ENCODE measurements at places on chromosomes 1 and 21. TPM values are rescaled to one million over a fixed set of nuclear protein-coding genes. Genes with fewer than 3 reads are reported as not detected.

GRCh38 chr1:157439302-157439954 lies 112.9 kb downstream of the FCRL5 start:
- H3K4me3 ChIP-seq = no peak overlapping the region
- no peaks in the 10 kb centered on the region for H3K36me3 ChIP-seq
- H3K27ac ChIP-seq = no peak overlapping the region
- H3K4me1 ChIP-seq = no peaks in the 10 kb centered on the region
- peaks cover 7% of the 10 kb centered on the region for H3K27me3 ChIP-seq

DNA sequence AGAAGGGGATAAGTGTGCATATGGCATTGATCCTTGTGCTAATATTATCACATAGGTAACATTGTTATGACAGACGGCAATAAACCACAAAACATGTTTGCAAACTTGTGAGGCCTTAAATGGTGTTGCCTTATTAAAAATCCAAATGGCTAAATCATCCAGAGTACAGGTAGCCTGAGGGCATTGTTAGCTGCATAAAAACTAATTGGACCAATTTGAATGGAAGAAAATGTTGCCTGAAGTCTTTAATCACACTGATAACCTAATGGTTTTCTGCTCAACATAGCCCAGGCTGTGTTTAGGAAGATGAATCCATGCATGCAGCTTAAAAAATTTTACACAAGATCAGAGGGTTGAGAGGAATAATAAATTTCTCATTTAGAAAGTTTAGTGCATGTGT lies 19.4 kb upstream of the LRRC53 start:
- no peak overlapping the region for H3K27ac ChIP-seq
- no peak for DNase-seq
- H3K27me3 ChIP-seq = peaks cover 2% of the 10 kb centered on the region
- H3K4me1 ChIP-seq = no peaks in the 10 kb centered on the region
- H3K36me3 ChIP-seq = no peaks in the 10 kb centered on the region

GRCh38 chr1:222109836-222110235 lies 367.9 kb upstream of the DUSP10 start:
- H3K4me1 ChIP-seq = no peaks in the 10 kb centered on the region
- no peak overlapping the region for H3K27ac ChIP-seq
- H3K36me3 ChIP-seq = no peaks in the 10 kb centered on the region
- H3K4me3 ChIP-seq = no peak overlapping the region

DNA sequence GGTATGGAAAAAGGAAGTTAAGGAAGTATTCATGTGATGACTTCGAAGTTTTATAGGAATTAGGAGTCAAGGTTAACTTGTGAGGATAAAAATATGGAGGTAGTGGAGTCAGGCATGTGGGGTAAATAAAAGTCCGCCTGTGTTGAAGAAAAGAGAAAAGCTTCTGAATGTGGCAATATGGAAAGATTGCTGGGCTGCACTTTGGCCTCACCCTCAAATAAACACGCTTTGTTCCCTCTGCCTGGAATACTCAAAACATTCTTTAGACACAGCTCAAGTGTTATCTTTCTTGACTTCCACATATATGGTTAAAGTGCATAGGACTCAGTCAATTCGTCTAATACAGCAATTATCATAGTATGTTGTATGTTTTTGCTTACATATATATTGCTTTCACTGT lies 137.7 kb downstream of the PLA2G4A start:
- H3K4me3 ChIP-seq = no peak overlapping the region
- DNase-seq = no peak
- H3K4me1 ChIP-seq = no peaks in the 10 kb centered on the region

GRCh38 chr21:43192501-43193081 lies 23.8 kb downstream of the CRYAA start:
- H3K4me3 ChIP-seq = no peak overlapping the region
- H3K4me1 ChIP-seq = peaks cover 41% of the 10 kb centered on the region
- H3K27ac ChIP-seq = peak overlapping the region; percentile 21
- H3K27me3 ChIP-seq = peaks cover 8% of the 10 kb centered on the region
- DNase-seq = peak; percentile 15

Gene RHBDL2
- total RNA-seq = not detected

DNA sequence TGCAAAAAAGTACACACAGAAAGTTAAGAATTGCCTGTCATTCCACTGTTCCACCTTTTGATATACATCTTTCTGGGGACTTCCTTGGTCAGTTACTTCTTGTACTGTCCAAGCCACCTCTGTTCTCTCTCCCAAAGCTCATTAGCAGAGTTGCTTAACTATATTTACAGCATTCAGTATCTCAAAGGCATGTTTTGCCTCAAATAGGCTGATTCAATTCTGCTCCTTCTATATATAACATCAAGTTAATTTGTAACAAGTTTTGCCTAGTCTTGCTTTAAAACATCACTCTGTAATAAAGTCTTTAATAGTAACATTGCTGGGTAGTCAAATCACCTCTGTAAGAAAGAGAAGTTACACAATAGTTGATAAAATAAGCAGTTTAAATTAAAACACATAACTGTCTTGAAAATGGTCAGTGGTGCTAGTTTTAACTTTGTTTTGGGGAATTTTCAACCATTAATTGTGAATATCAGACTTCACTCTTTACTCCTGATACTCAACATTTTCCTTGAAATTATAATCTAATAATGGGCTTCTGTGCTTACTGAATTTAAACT lies 35.7 kb downstream of the EDARADD start:
- H3K4me3 ChIP-seq = no peak overlapping the region
- H3K36me3 ChIP-seq = no peaks in the 10 kb centered on the region
- no peaks in the 10 kb centered on the region for H3K4me1 ChIP-seq
- no peak for DNase-seq
- H3K27ac ChIP-seq = no peak overlapping the region

DNA sequence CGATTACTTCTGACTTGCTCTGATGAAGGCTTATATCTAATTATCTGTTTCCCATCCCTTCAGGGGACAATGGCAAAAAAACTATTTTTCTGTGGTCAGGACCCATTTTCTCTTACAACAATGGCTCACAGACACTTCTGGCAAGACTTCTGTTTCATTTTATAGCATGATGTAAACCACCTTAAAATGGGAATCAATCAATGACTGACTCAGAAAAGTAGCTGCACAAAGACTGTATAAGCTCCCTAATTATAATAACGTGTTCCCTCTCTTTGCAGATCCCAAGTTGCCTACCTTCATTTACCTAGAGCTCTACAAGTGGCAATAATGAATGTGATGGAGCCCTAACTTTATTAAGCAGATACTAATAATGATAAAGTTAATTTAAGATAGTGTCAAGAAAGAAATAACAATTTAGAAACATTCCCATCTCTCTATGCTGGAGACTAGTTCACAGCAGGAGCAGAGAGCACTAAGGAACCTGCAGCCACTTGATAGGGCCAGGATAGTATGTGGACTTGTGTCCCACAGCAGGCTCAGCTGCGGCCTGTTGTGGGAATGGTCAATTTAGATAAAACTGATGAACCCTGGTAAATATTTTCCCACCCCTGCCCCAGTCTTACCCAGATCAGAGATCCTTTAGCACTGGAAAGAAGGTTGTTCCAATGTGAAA lies 538 bp downstream of the GBP2 start:
- DNase-seq = no peak
- peak overlapping the region; percentile 100 for H3K4me3 ChIP-seq
- peaks cover 50% of the 10 kb centered on the region for H3K4me1 ChIP-seq
- peaks cover 28% of the 10 kb centered on the region for H3K36me3 ChIP-seq
- H3K27me3 ChIP-seq = no peaks in the 10 kb centered on the region

GRCh38 chr1:63918418-63918945 lies 144.7 kb downstream of the ROR1 start:
- H3K4me1 ChIP-seq = peaks cover 2% of the 10 kb centered on the region
- no peak overlapping the region for H3K27ac ChIP-seq
- no peaks in the 10 kb centered on the region for H3K36me3 ChIP-seq
- H3K27me3 ChIP-seq = peaks cover 6% of the 10 kb centered on the region
- H3K4me3 ChIP-seq = no peak overlapping the region

GRCh38 chr1:109898842-109899241 lies 11.8 kb upstream of the CSF1 start:
- peaks cover 16% of the 10 kb centered on the region for H3K4me1 ChIP-seq
- H3K36me3 ChIP-seq = peaks cover 4% of the 10 kb centered on the region
- no peaks in the 10 kb centered on the region for H3K27me3 ChIP-seq
- no peak for DNase-seq

GRCh38 chr1:93078638-93078985 lies 471 bp upstream of the MTF2 start:
- H3K27me3 ChIP-seq = no peaks in the 10 kb centered on the region
- peak overlapping the region; percentile 97 for H3K27ac ChIP-seq
- H3K4me1 ChIP-seq = peaks cover 27% of the 10 kb centered on the region
- peaks cover 14% of the 10 kb centered on the region for H3K36me3 ChIP-seq

GRCh38 chr1:20278692-20279130 lies 12.0 kb upstream of the VWA5B1 start:
- no peaks in the 10 kb centered on the region for H3K36me3 ChIP-seq
- H3K27me3 ChIP-seq = peaks cover 29% of the 10 kb centered on the region
- no peaks in the 10 kb centered on the region for H3K4me1 ChIP-seq
- no peak for DNase-seq
- no peak overlapping the region for H3K4me3 ChIP-seq

Gene RUNX3
- 172 TPM for total RNA-seq

DNA sequence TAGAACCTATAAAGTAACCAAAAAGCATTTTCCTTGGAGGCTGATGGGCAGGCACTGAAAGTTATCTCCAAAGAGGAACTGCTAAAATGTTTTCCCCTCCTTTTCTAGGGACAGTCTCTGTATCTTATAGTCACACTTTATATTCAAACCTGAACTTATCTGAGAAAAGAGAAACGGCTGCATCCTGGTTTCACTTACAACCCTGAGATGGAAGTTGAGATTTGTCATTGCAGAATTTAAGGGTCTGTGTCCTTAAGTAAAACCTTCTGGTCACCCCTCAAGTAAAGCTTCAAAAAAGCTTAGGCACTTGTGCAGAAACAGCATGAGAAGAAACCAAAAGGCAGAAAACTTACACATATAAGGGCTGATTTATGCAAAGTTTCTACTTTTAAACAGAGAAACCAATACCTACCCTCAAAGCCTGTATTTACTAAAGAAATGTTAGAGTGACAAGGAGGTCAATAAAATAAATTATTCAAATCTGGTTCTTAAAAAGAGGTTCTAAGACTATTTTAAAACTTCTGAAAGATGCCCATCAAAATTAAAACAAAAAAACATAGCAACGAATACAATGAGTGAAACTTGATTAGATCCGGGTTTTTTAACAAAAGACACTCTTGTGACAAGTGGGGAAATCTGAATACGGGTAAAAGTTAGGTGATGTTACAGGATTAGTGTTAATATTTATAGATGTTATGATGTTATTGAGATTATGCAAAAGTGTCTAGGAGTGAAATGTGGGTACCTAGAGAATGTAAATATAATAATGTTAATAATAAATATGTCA lies 9.9 kb downstream of the CD58 start:
- peaks cover 41% of the 10 kb centered on the region for H3K4me1 ChIP-seq
- no peaks in the 10 kb centered on the region for H3K27me3 ChIP-seq
- DNase-seq = no peak

Gene PIK3R3
- total RNA-seq = 3.4 TPM

- no peak for DNase-seq
- peaks cover 20% of the 10 kb centered on the region for H3K36me3 ChIP-seq
- H3K27me3 ChIP-seq = peaks cover 6% of the 10 kb centered on the region
- peaks cover 2% of the 10 kb centered on the region for H3K4me1 ChIP-seq
- H3K27ac ChIP-seq = no peak overlapping the region
Observed at GRCh38 chr1:78088015-78088414, 42.2 kb downstream of the GIPC2 start.

Gene RGS18
- 0.62 TPM for total RNA-seq

DNA sequence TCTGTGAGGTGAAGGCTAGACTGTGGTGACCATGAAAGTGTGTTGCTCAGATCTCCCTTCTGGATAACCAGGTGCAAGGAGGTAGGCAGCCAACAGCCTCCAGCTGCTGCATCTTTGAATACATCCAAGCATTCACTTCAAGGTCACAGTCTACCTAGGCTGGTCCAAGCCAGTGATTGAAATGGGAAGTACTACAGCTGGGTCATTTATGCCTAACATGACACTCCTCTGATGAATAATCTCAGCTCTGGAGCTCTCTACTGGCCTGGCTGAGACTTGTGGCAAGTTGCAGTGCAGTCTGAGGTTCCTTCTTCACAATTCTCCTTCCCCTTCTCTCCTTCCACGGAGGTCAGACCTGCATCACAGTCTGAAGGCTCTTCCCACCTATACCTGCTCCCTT lies 35.0 kb upstream of the ARHGAP29 start:
- H3K36me3 ChIP-seq = no peaks in the 10 kb centered on the region
- no peak overlapping the region for H3K4me3 ChIP-seq
- H3K27ac ChIP-seq = no peak overlapping the region
- H3K4me1 ChIP-seq = no peaks in the 10 kb centered on the region

Gene LEFTY2
- not detected for total RNA-seq

DNA sequence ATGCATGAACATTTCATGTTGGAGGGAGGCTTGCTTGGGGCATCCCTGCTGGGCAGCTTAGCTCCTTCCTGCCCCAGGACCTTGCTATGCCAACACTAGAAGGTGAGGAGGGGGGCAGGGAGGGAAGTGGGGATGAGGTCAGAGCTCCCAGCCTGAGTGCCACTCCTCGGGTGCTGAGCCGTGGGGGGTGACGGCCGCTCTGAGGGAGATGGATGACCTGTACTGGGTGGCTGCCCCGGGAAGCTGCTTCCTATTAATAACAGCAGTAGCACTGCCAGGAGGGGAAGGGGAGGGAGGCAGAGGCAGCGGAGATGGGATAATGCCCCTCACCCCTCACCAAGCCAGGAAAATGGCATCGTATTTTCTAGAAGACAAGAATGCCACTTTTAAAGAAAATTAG lies 60.6 kb downstream of the UBIAD1 start:
- peaks cover 12% of the 10 kb centered on the region for H3K27me3 ChIP-seq
- peaks cover 2% of the 10 kb centered on the region for H3K4me1 ChIP-seq
- no peak for DNase-seq
- H3K4me3 ChIP-seq = no peak overlapping the region
- no peak overlapping the region for H3K27ac ChIP-seq

DNA sequence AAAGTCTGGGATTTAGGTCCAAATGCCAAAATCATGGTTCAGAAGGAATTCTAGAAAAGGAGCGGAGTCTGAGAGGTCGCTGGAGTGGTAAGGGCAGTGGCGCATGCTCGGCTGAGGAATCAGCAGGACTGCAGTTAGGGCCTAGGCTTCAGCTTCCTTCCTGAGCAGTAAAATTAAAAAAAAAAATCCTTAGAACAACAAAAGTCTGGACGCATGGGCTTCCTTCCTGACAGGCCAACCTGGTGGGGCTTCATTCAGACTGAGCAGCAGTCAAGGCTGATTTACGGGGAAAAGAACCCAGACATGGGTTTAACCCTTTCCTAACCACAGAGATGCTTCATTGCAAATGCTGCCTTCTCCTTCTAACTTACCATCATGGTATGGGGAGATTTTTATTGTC lies 17.1 kb downstream of the RNF220 start:
- no peak overlapping the region for H3K27ac ChIP-seq
- peaks cover 72% of the 10 kb centered on the region for H3K27me3 ChIP-seq
- H3K4me3 ChIP-seq = no peak overlapping the region
- peaks cover 5% of the 10 kb centered on the region for H3K4me1 ChIP-seq
- H3K36me3 ChIP-seq = no peaks in the 10 kb centered on the region
- no peak for DNase-seq

DNA sequence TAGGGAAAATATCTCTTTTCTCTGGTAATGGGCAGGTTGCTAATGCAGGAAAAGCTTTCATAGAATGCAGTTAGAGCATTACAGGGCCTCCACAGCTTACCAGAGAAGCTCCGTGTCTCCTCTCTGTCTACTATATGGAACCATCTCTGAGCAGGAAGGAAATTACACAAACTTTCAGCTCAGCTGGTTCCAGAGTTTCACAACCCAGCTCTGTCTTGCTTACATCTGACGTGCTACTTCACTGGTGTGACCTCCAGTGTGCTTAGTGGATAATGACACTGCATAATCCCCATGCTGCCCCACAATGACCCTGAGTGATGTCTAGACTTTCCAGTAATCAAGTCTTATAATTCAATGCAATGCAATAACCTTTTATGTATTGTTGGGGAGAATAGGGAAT lies 4.3 kb upstream of the FGGY start:
- DNase-seq = no peak
- no peak overlapping the region for H3K27ac ChIP-seq
- no peak overlapping the region for H3K4me3 ChIP-seq
- H3K4me1 ChIP-seq = peaks cover 11% of the 10 kb centered on the region
- H3K36me3 ChIP-seq = no peaks in the 10 kb centered on the region

Gene CYP2J2
- total RNA-seq = 3.6 TPM

All from activated naive CD8-positive, alpha-beta T cell treated with anti-CD3 and anti-CD28 coated beads, Interleukin-2, amount 10 ng/mL, durations not matched to agents 7 days and 5 days (primary cell).